ENCODE measurements at places on chromosomes 13 and 19.

DNA sequence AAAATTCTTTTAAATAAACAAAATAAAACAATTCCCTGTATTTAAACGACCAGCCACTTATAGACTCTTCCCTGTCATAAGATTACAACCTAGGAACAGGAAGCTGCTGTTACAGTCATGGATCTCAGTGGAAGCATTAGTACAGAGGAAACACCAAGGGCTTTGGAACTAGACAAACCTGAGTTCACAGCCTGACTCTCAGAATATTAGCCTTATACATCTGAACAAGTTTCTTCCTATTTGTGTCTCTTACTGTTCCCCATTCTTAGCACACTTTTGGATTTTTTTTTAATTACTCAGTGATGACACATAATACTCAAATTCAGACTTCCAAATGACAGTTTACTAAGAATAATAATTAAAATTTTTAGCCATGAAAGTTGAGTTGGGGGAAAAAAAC is 46.1 kb downstream of the ZDHHC20 start:
- DNase-seq = no peak

DNA sequence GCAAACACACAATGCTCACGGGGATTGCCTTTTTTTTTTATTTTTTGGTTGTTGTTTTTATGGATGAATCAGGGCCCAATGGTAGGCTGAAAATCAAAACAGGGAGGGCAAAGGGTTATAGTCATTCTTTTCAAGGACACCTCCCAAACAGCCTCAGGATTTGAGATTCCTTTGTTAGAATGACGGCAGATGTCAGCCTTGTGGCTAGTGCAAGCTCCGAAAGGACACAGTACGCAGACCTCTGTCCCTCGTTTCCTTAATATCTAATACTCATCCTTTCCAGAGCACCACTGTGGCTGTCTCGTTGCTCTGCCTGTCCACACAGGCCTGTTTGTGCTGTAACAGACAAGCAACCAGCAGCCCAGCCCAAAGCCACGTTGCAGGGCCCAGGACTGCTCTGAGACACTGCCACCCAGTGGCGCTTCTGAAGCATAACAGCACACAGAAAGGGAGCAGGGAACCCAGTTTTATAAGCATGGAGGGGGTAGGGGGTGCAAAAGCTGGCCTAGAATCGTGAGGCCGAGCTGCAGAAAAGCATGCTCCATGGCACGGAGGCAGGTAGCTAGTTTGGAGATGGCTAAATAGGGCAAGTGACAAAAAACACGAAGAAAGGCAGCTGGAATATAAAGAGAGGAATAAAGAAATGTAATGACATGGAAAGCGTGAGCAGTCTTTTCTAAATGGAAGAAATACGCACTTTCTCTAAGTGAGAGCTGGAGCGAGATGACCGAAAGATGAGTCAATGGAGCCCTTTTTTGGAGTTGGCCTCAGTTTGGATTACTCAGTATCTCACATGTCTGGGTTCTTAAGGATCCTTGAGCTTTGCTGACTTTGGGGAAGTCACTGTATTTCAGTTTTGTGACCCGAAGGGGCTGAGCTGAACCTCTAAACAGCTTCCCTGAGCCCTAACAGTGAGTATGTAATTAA is 40.7 kb upstream of the MEDAG start:
- peak; percentile 81 for DNase-seq

DNA sequence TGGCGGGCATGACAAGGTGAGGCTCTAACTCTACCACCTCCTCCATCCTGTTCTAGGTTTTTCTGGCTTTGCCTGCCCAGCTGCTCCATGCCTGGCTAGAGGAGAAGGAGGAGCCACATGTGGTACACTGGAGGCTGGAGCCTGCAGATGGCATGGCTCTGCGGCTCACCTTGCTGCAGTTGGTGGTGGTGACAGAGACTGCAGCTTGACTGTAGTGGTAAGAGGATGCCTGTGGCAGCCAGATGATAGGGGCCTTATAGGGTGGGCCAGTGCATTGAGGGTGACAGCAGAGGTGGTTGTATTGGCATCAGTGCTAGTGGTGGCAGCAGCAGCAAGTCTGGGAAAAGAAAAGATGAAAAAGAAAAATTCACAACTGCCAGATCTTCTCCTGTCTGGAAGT is 146.2 kb downstream of the TNFRSF19 start:
- DNase-seq = no peak

DNA sequence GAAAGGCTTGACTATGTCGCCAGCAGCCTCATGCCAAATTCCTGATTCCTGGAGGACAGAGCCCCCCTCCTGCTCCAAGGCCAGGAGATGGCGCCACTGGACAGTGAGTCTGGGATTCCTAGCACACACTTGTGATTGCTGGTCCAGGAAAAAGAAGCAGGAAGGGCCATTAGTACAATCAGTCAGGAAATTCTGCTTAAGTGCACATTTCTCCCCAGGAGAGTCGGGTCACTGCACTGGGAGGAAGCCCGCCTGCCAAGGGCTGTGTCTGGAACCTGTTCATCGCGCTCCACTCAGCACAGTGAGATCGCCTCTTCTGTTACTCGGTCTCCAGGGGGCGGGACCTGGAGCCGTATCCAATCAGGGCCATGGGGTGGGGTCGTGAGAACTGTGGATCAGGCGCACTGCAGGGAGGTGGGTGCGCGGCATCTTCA is 65.1 kb downstream of the ZNF823 start:
- DNase-seq = peak; percentile 72

- no peak for DNase-seq
Observed at GRCh38 chr13:78657699-78658629, 991 bp downstream of the OBI1 start.

DNA sequence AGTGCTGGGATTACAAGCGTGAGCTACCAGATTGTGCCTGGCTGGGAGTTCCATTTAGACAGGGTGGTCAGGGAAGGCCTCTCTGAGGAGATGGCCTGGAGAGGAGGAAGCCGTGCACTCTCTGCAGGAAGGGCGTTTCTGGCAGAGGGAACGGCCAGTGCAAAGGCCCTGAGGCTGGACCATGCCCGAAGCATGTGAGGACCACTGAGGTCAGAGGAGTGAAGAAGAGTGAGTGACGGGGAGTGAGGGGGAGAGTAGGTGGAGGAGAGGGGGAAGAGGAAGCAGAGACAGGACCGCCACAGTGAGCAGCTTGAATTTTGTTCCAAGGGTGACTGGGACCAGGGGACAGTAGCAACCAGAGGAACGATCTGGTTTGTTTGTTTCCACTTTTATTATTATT is 32.6 kb downstream of the CELF5 start:
- no peak for DNase-seq

GRCh38 chr19:7535998-7536695 is 630 bp downstream of the PNPLA6 start:
- DNase-seq = peak; percentile 59

- no peak for DNase-seq
Observed at GRCh38 chr13:104015646-104016396, 949.6 kb upstream of the SLC10A2 start.

DNA sequence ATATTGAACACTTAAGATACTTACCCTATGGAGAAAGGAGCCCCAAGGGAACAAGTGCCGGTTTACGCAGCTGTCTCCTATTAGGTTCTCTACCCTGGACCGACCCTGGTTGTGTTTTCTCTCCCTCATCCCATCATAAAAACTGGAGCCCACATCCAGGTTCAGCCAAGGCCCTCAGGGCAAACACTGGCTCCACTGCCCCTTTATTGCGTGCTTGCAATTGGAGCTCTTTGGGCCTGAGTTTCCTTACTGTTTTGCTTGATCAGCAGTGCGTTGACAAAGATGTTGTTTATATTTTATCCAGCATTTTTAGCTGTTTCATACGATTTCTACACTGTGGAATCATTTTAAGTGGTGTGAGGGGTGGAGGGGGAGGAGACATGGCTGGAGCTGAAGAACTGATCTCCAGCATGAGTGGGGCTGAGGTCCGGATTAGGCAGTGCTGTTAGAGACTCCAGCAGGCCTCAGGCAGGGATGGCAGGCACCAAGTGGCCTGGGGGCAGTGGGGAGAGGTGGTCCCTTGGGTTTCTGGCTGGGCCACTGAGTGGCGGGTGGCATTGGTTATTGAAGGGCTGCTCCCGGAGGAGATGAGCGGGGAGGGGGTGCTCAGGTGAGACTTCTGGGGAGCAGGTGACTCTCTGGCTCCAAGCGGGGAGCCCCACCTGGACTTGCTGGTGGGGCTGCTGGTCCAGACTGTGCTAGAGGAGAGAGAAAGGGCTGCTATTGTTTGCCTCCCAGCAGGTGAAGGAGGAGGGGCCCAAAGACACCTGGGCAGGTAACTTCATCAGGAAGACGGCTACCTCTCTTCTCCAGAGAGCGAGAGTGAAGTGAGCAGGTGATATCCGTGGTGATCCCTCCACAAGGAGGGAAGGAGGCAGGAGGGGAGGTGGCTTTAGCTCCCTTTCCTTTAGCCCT is 62.4 kb upstream of the RNF113B start:
- no peak for DNase-seq

DNA sequence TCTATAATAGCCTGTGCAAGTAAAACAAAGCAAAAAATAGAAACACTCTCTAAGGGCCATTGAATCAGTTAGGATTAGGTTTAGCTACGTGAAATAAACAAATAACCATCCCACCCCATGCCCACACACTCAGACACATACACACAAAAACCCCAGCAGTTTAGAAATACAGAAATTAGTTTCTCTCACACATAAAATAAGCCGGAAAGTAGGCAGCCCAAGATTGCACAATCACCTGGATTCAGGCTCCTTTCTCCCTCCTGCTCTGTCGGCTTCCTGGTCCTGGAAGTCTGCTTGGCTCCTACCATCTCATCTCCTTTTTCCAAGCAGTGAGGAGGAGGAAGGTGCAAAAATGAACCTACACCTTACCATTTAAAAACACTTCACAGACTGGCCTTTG is 22.6 kb upstream of the USP12 start:
- no peak for DNase-seq

- no peak for DNase-seq
Observed at GRCh38 chr19:21109116-21109515, 27.1 kb downstream of the ZNF714 start.

GRCh38 chr19:7658219-7658686 is 10.6 kb upstream of the RETN start:
- no peak for DNase-seq

GRCh38 chr19:40976724-40977123 is 14.4 kb upstream of the CYP2B6 start:
- no peak for DNase-seq

DNA sequence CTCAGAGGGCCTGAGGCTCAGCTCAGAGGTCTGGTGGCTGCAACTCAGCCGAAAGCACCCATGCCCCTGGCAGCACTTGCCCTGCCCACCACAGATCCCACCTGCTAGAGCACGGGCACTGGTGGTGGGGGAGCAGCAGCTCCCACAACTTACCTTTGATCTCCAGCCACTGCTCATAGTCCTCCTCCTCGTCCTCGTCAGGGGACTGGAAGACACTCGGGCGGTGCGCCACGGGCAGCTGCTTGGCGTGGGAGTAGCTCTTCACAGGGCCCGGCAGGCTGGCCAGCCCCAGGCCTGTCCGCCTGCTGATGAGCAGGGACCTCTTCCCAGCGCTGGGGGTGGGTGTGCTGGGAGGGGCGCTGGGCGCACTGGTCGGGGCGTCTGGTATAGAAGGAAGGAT is 14.6 kb downstream of the SUGP1 start:
- DNase-seq = no peak

- DNase-seq = no peak
Observed at GRCh38 chr13:65112123-65112522, 2118.0 kb downstream of the PCDH9 start.

- no peak for DNase-seq
Observed at GRCh38 chr13:99897076-99897440, 74.5 kb downstream of the ZIC5 start.

GRCh38 chr13:80716610-80717081 is 375.7 kb upstream of the SPRY2 start:
- no peak for DNase-seq

DNA sequence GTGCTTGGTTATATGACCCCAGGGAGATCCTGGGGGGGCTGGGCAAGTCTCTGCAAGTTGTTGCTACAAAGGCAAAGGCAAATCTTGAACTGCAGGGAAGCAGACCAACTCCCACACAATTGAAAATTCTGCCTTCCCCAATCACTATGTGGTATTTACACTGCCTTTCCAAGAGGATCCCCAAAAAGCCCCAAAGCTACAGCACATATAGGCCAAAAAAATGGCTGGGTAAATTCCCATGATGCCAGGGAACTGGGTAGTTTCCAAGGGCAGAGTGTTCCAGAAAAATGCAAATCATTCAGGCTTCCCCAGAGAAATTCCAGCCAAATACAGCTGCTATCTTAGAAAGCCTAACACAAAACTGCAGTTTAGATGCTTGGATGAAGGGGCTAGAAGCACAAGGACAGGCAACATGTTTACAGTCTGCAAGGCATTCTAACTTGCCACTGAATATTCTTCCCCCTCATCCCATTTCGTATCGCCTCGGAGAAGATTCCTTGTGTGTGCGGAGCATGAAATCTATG is 6.2 kb downstream of the FOXO1 start:
- DNase-seq = no peak

DNA sequence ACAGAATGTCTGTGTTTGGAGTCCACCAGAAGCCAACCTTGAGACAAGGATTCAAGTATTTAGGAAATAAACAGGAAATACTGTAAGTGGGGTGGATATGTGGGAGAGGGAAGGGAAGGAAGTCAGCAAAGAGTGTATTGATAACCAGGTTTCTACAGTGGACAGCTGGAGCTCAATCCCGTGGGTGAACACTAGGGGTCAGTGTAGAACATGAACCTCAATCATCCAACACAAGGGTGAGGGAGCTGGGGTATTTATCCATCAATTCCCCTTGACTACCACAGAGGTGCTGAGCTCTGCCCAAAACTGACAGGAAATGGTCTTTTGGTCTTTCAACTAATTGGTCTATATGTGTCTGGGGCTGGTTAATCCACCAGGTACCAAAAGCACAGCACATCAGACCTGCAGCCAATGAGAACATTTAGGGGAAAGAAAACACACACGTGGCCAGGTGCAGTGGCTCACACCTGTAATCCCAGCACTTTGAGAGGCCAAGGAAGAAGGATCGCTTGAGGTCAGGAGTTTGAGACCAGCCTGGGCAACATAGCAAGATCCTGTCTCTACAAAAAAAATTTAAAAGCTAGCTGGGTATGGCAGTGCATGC is 5.6 kb upstream of the SYDE1 start:
- DNase-seq = no peak

DNA sequence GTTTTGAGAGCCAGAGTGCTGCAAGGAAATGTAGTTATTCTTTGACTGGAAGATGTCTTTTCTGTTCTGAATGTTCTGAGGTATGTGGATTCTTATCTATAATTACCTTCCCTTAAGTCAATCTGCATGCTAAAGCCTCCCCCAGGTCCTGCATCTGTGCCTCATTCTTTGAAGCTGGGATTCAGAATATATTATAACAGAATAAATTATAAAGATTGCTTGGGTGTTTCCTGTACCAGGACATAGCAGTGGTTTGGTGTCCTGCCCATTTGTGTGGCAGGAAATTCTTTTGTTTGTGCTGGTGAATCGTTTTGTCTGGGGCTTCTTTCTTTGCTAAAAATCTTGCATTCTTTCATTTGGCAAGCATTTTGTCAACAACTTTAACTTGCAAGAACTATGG is 60.2 kb downstream of the ITGBL1 start:
- no peak for DNase-seq

DNA sequence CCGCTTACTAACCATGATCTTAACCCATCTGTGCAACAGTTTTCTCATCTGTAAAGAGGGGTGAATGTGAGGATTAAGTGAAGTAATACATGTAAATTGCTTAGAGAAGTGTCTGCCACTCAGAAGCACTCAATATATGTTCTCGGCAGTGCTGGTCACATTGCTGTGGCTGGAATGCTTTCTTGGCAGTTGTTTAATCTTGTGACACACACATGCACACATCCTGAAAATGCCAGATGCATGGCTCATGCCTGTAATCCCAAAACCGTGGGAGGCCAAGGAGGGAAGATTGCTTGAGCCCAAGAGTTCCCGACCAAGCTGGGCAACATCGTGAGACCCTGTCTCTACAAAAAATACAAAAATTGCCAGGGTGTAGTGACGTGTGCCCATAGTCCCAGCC is 4.9 kb upstream of the DMKN start:
- DNase-seq = no peak

All from lower lobe of right lung (tissue), 2 donors.